Activated CD4-positive, alpha-beta T cell treated with anti-CD3 and anti-CD28 coated beads, Interleukin-2, amount 50 U/mL, for 4 hours (primary cell): ENCODE measurements at places on chromosomes 4 and X.

DNA sequence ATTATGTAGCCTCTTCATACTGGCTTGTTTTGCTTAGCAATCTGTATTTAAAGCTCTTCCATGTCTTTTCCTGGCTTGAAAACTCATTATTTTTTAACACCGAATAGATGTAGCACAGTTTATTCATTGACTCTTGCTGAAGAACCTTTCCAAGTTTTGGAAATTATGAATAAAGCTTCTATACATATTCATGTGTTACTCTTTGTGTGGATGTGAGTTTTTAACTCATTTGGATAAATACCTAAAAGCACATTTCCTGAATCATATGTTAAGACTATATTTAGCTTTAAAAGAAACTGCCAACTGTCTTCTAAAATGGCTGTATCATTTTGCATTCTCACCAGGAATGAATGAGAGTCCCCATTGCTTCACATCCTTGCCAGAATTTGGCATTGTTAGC, 2061.7 kb upstream of the AGA start:
- no peak for DNase-seq

GRCh38 chr4:153232768-153233167, 28.5 kb downstream of the TRIM2 start:
- no peak for DNase-seq

- DNase-seq, result no peak
These were observed 98.3 kb upstream of the ANKRD50 start for GRCh38 chr4:124810827-124811226.

DNA sequence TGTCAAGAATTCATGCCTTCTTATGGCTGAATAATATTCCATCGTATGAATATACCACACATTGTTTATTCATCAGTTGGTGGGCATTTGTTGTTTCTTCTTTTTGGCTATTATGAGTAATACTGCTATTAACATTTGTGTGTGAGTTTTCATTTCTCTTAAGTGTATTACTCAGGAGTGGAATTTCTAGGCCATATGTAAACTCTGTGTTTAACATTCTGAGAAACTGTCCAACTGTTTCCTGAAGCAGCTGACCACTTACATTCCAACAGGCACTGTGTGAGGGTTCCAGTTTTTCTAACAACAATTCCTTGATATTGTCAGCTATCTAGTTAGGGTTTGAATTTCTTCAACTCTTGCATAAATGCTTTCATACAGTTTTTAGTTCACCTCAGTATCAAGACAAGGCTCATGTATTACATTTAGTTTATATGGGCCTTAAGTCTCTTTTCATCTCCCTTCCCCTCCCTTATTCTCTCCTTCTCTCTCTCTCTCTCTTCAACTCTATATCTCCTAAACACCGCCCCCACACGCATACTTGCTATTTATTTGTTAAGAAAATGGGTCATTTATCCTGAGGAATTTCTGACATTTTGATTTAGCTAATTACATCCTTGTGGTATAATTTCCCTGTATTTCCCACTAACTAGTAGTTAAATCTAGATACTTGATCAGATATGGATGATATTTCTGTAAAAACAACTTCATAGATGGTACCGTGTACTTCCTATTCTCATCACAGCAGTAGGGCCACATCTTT, 77.4 kb downstream of the WDR19 start:
- DNase-seq, result no peak

DNA sequence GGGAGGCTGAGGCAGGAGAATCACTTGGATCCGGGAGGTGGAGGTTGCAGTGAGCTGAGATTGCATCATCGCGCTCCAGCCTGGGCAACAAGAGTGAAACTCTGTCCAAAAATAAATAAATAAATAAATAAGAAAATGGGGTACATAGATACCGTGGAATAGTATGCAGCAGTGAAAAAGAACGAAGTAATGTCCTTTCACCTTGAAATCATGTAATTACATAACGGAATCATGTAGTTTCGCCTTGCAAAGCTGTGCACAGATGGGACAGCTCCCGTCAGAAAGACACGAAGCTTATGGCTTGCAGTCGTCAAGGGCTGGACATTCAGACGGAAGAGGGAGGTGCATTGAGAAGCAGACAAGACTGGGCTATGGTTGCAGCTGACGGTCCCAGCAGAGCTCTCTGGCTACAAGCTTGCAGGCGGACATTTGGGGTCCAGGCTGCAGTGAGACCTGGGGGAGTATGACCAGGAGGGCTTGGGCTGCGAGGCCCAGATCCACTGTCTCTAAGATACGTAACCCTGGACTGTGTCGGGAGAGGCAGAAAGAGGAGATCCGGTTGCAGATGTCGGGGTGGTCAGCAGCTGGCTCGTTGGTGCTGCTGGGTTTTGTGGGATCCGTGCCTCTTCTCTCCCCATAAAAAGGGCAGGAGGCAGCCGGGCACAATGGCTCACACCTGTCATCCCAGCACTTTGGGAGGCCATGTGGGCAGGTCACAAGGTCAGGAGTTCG, 6.2 kb upstream of the P2RY8 start:
- no peak for DNase-seq

DNA sequence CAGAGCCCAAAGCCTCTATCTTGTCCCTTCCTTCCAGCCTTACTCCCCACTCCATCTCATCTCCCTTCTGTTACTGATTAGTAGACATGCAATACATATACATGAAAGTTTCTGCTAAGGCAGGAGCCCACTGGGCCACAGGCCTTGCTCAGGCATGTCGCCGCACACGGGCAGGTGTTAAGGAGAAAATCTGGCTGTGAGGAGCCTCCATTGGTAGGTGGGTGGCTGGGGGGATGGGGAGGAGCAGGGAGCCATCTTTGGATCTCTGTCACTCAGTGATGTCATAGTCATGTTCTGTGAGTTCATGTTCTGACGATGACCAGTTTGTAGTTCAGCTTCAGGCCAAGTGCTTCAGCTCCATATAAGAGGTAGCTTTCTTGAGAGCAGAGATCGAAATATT, 2.9 kb upstream of the HMGB3 start:
- DNase-seq, result no peak

DNA sequence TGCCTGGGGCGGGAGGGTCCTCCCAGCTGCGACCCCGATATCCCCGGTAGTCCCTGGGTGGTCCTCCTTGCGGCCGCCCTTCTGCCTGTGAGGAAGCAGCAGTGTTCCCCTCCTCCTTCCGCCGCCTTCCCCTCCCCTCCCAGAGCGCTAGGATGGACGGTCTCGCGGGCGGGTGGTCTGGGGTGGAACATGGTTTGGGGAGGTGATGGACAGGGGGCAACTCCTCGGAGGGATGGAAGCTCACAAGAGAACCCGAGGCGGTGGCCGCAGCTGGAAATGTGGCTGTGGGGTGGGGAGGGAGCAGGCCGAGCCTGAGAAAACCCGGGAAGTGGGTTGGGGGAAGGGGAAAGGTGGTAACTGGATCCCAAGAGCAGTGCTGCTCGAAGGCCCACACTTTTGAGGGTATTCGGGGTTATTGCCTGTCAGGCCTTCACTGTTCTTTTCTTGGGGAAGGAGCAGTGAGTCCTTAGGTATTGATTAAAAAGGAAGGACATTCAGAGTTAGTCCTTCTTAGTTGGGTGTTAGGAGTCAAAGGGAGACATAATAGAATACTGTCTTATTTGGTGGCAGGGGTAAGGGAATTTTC, 581 bp downstream of the UBE2K start:
- no peak for DNase-seq

GRCh38 chrX:55867708-55868107, 150.2 kb downstream of the RRAGB start:
- DNase-seq, result no peak

GRCh38 chrX:40953369-40953768, 131.9 kb upstream of the USP9X start:
- DNase-seq, result no peak

GRCh38 chr4:13872155-13872554, 244.6 kb upstream of the BOD1L1 start:
- DNase-seq, result no peak

GRCh38 chr4:185211035-185211434, 1.6 kb downstream of the SNX25 start:
- DNase-seq, result no peak

DNA sequence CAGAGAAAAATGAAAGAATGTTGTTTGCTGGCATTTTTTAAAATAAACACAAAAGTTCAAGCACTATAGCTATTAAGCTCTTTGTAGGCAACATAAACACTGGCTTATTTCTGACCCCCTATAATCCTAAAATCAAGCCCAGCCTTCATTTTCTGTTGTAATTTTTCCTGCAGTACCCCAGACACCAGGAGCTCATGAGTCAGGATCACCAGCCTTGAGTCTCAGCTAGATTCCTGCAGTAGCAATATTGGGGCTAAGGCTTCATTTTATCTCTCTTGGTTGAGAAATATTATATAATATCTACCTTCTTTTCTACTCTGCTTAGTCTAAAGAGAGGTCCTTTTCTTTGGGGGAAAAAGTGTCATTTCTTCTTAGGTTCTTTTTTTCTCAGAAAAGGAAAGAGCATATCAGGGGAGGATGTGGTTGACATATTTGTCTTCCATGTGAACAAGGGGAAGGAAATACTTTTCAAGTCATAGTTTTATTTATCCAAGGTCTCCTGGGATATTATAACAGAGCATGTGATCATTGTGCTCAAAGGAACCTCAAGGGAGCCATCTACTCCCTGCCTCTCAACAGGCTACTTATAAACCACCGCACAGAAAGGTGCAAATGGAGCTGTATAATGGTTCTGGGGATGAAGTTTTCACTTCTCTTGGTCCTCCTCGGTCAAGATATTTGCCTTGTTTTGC, 678.3 kb upstream of the NR3C2 start:
- no peak for DNase-seq

DNA sequence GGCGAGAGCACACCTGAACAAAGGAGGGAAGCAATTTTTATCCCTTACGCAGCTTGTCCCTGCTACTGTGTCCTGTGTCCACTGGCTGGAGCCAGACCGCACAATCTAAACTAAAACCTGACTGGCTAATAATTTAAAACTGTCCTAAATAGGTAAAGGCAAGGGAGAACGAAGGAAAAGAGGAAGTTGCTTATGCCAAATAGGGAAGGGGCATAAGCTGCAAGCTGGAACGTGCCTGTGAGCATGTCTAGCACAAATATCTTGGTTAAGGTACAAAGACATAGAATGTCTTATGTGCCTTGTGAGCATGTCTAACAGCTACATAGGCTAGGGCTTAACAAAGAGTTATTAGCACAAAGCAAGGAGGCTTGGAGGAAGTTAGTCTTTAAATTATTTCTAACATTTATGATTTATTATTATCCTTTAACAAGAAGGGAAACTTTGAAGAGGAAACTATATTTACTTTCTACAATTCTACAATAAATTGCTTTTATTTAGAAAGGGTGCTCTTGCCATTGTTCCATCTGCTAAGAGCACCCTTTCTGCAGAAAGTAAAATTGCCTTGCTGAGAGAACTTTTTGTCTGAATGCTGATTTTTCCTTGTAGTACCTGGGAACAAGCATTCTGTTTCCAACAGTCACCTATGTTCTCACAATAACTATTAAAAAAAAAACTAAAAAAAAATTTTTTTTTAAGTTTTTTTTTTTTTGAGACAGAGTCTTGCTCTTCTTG, 80.6 kb upstream of the CBR4 start:
- no peak for DNase-seq

DNA sequence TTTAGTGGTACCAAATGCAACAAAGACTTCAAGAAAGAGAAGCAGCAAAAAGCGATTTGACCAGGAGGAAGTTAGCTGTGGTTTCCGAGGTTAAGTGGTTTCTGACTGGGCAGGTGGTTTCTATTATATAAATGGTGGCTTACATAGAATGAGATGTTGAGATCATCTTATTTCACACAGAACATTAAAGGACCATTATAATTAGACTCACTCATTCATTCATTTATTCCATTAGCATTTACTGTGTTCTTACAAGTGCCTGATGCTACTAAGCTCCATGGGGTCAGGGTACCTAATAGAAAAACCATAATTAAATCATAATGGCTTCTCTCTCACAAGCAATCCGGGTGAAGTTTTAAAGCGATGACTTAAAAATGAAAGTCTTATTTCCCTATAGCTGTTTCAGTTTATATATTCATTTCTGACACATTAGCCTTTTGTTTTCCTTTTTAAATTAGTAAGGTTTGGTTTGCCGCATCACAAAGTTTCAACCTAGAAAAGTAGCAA, 10.6 kb downstream of the TSPAN6 start:
- DNase-seq, result no peak

DNA sequence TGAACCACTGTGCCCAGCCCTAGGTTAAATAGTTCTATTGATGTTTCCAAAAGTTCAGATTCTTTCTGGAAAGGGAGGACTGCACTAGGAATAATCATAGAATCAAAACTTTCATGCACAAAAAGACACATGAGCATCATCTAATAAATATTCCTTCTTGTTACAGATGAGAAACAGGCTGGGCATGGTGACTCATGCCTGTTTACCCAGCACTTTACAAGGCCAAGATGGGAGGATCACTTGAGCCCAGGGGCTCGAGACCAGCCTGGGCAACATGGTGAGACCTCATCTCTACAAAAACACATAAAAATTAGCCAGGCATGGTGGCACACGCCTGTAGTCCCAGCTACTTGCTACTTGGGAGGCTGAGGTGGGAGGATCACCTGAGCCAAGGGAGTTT, 27.7 kb downstream of the LARP7 start:
- DNase-seq, result no peak

GRCh38 chr4:26279446-26279845, 41.4 kb upstream of the RBPJ start:
- no peak for DNase-seq

GRCh38 chr4:16118090-16118489, 34.3 kb upstream of the PROM1 start:
- DNase-seq, result no peak

GRCh38 chr4:53788621-53789020, 197.3 kb upstream of the LNX1 start:
- no peak for DNase-seq

GRCh38 chr4:152106113-152106763, 345.4 kb upstream of the GATB start:
- DNase-seq, result peak; percentile 31

DNA sequence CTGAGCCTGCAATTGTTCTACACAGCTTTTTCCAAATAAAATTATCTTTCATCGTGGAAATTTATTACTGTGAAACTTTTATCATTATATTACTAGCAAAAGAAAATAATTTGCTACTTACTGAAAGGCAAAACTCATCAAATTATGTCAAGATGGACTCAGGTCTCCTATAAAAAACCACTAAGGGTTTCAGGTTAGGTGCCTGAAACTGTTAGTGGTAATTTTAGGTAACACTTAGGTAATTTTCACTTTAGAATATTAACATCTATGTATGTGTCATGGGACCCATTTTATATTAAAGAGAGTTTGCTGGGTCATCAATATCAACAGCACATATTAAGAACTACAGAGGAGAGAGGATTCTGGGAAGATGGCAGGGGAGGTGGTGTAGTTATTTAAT, 651.5 kb downstream of the CENPC start:
- DNase-seq, result no peak

DNA sequence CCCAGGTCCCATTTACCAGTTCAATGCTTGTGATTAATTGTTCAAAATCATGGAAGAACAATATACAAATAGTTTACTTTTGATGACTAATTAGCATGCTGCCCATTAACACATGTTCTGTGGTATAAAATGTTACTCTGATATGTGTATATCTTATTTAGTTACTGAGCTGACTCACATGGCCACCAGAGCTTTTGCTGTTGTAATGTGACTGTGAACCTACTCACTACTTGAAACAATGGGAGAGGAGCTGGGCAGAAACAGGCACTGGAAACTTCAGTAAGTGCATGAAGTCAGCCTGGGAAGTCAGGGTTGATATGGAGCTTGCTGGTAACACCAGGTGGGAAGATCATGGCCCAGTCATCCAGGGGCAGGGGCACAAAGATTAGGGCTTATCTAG, 72.7 kb upstream of the MAD2L1 start:
- no peak for DNase-seq
